ENCODE measurements at places on chromosomes 6 and 20.

GRCh38 chr6:151716526-151716932 is 91.0 kb upstream of the ESR1 start:
- DNase-seq, result no peak

- DNase-seq, result no peak
These were observed 42.5 kb downstream of the PACSIN1 start for GRCh38 chr6:34508425-34508824.

DNA sequence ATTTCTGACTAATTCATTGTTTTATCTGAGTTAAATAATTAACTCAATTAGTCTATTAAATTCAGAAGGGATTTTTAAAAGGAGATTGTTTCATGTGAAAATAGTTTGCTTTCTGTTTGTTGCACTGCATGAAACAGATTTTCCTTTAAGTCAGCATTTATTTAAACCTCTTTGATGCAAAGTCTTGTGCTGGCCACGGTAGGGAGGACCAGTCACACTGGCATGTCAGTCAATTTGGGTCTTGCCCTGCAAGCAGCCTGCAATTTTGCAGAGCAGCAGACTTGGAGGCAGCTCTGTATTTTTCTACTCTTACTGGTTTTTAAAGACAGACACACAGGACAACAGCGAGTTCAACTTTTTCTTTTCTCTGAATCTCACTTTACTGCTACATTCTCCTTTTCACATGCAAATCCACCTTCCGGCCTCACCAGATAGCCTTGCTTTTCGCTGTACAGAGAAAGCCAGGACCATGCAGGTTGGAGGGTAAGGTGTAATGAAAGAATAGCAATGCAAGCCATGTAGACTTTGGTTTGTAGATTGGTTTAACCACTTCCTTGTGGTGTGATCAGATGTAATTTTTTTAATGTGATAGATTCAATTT is 689.9 kb upstream of the AGPAT4 start:
- no peak for DNase-seq

DNA sequence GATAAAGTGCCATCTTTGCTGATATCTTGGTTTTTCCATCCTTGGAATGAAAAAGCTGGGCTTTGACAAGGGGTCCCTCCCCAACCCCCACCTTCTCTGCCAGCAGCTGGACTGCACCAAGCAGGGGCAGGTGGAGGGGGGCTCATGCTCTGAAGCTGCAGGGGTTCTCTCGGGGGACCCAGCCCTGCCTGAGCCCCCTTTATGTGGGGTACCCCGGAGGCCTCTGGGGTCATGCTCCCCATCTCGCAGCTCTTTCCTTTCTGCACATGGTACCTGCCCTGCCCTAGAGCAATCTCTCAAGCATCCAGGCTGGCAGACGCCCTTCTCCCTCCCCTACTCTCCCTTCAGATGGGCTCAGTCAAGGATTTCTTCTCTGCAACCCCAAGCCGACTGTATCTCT is 146.7 kb upstream of the PTPN1 start:
- DNase-seq, result no peak

GRCh38 chr6:36625158-36625919 is 31.2 kb downstream of the SRSF3 start:
- no peak for DNase-seq

DNA sequence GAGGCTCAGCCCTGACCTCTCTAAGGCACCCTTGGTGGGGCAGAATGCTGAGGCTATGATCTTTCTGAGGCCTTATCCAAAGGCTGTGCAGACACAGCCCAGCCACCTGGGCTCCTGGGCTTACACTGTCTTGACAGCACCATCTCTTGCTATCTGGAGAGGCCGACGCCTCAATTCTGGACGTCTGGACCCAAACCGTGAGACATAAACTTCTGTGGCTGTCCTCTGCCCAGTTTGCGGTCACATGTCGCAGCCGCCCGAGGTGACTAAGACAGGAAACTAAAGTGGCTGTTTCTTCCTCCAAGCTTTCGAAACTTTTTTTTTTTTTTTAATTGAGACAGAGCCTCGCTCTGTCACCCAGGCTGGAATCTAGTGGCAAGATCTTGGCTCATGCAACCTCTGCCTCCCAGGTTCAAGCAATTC is 49.3 kb downstream of the PRR18 start:
- peak; percentile 24 for DNase-seq

- DNase-seq, result no peak
These were observed 49.1 kb downstream of the MAP3K7 start for GRCh38 chr6:90537723-90538258.

GRCh38 chr6:140548366-140548765 is 1173.9 kb upstream of the CITED2 start:
- DNase-seq, result no peak

DNA sequence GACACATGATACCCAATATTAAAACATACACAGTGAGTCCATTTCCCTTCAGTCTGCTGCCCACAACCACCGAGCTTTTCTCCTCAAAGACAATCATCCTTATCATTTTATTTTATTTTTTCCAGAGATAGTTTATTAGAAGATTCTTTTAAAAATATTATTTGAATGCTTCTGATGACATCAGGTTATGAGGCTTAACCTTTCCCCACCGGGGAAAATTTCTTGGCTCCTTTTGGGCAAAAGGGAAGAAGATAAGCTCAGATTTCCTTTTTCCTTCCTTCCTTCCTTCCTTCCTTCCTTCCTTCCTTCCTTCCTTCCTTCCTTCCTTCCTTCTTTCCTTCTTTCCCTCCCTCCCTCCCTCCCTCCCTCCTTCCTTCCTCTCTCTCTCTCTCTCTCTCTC is 149.5 kb upstream of the CITED2 start:
- no peak for DNase-seq

GRCh38 chr20:25726357-25726756 is 29.7 kb upstream of the ZNF337 start:
- no peak for DNase-seq

DNA sequence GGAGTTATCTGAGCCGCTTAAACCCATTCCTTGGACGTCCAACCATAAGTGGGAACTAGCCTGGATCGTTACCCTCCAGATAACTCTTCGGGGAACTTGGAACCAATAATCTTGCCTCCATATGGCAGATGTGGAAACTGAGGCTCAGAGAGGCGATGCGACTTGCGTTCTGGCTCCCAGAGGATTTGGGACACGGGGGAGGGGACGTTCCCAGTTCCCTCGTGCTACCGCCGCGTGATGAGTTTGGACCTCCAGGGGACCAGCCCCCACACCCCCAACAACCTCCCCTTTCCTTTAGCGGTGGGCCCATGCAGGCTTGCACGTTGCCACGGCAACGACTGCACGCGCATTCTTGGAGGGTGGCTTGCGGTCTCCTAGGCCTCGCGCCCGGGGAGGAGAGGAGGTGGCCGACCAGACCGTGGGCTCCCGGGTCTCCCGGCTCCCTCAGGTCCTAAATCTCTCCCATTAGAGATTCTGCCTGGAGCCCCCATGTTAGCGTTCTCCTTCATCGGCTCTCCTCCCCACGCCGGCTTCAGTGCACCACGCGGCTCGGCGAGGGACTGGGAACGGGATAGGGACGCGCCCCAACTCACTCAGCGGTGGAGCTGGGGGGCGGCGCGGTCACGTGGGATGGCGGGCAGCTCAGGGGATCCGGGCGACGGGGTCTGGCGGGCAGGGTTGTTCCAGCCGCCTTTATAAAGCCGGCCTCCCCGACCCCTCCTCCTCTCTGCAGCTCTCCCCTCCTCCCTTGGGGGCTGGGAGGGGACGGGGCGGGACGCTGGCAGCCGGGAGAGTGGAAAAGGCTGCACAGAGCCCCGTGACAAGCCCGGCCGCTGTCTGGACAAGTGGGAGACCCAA is at the start of gene PLTP:
TSS of gene PLTP (minus strand) at position 670 of the 858 bp plus-strand sequence. CDS start 703 bp downstream, outside the sequence.
- DNase-seq, result peak; percentile 21

DNA sequence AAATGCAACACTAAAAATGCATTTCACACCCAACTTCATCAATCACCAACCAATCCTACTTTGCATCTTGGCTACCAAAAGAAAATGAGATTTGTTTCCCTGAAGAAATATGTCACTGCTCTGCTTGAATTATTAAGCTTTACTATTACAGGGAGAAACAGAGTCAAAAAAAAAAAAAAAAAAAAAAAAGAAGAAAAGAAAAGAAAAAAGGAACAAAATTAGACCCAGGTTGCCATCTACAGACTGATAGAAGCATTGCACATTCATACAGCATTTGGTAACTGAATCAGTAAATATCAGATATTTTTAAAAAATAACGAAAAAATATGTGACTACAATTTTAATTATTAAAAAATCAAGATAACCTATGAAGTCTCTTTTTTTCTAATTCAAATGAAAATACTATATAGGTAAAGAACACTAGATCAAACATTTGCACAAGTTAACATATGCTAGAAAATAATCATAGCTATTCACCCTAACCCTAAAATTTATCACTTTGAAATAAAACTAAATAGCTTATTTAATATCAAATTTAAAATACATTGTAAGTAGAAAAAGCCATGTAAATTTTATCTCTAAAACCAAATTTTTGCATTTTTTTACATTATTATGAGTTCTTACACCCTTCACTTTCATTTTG is 83.3 kb downstream of the DCDC2 start:
- DNase-seq, result no peak

DNA sequence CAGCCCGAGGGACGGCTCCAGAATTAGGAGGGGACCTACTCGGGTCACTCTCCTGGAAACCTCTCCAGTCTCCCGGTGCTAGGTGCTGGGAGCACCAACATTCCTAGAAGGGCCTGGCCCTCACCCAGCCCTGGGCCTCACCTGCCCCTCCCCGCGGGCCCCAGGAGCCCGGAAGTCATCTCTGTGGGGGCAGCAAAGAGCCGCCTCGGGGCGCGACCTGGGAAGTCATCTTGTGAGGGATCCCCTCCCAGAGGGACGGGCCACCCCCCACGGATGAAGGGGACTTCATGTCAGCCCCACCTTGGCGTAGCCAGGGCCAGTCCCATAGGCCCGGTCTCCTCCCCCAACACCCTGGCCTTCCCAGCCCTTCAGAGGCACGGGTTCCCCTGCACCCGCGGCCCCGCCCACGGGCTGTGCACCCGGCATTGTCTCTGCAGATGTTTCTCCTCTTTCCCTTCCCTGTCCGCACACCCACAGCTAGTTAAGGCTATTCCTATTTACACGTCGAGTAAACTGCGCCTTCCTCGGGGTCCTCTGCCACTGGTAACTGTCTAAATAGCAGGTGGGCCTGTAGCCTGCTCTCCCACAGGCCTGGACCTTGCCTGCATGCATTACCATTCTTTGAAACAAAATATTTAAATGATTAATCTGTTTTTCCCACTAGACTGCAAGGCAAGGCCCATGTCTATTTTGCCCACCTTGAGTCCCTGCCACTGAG is 896 bp upstream of the RNASET2 start:
- DNase-seq, result peak; percentile 51

DNA sequence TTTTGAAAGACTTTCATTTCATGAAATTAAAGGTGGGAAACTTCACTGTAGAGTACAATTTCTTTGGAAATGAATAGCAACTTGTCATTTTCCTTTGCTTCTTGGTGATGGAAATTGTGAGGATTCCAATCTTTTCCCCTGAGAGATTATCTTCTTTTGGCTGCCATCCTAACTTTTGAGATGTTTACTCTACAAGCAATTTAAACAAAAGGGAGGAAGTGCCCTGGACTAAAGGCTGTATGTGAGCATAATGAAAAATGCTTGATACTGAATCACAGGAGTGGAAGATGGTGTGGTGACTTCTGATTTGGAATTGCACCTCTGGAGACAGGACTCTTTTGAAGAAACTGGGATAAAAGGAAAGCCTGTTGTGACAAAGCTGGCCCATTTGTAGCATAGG is 43.1 kb upstream of the JAG1 start:
- no peak for DNase-seq

GRCh38 chr6:66965227-66965626 is 1258.2 kb upstream of the EYS start:
- no peak for DNase-seq

DNA sequence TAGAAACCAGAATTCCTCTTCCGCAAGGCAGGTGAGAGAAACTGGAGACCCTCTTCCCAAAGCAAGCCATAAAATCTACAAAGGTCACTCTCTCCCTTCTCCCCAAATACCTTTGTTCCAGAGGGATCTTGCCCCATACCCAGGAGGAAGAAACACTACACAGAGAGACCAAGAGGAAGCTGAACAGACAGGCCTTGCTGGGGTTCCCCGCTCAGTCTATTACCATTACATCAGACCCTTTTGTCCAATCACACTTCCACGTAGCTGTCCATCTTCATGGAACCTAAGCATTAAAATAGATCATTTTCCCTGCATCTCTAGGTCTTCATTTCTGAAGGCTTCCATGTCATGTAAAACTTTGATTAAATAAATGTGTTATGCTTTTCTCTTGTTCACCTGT is 32.1 kb downstream of the METTL24 start:
- DNase-seq, result no peak
